Fibroblast of lung (primary cell): ENCODE measurements at places on chromosomes 11 and 22. TPM values are rescaled to one million over a fixed set of nuclear protein-coding genes. Genes with fewer than 3 reads are reported as not detected.

DNA sequence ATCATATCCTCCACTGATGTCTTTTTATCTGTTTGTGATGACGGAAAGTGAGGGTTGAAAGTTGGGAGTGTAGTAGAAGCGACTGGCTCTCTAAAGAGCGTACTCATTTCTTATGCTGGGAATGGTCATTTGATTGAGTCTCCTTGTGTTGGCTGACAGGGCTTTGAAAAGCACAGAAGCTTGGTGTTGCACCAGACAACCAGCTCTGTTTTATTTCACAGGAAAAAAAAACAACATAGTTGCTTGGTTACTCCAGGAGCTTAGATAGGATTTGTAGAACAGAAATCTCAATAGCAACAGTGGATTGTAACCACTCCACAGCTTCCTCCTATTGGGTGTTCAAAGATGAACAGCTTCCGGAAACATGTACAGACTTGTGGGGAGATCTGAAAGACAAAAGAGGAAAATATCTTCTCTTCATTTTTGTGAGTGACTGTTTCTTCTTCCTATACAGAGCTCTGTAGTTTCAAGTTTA lies 2.7 kb downstream of the RBM14 start:
- peak; percentile 75 for DNase-seq
- peak overlapping the region; percentile 97 for H3K27ac ChIP-seq
- no peaks in the 10 kb centered on the region for H3K27me3 ChIP-seq
- peaks cover 7% of the 10 kb centered on the region for H3K36me3 ChIP-seq
- no peaks in the 10 kb centered on the region for H3K4me1 ChIP-seq

- DNase-seq = no peak
- peaks cover 30% of the 10 kb centered on the region for H3K27me3 ChIP-seq
- no peak overlapping the region for H3K27ac ChIP-seq
- H3K4me1 ChIP-seq = no peaks in the 10 kb centered on the region
- H3K4me3 ChIP-seq = no peak overlapping the region
Measured at GRCh38 chr11:75073459-75074190, 23.1 kb downstream of the OR2AT4 start.

- H3K27me3 ChIP-seq = no peaks in the 10 kb centered on the region
- no peak for DNase-seq
- H3K4me1 ChIP-seq = no peaks in the 10 kb centered on the region
- H3K4me3 ChIP-seq = no peak overlapping the region
- no peaks in the 10 kb centered on the region for H3K36me3 ChIP-seq
Measured at GRCh38 chr11:110141812-110142211, 48.6 kb downstream of the ZC3H12C start.

Gene FAM227A
- 0.66 and 0.77 TPM in 2 replicates for total RNA-seq

Gene SCUBE1
- total RNA-seq = 0.17 and 0.51 TPM in 2 replicates

Gene ST13
- total RNA-seq = 239 and 293 TPM in 2 replicates

Gene KLHL35
- 1.3 and 1.8 TPM in 2 replicates for total RNA-seq

DNA sequence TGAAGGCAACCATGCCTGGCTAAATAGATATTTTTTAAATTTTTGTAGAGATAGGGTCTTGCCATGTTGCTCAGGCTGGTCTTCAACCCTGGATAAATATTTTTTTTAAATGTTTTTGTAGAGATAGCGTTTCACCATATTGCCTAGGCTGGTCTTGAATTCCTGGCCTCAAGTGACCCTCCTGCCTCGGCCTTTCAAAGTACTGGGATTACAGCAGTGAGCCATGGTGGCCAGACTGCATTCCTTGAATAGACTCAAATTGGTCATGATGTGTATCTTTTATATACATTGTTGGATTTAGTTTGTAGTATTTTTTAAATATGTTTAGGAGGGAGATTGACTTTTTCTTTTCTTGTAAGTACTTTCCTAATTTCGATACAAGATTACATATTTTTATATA lies 325.7 kb upstream of the C11orf87 start:
- H3K4me3 ChIP-seq = no peak overlapping the region
- H3K4me1 ChIP-seq = no peaks in the 10 kb centered on the region
- H3K27me3 ChIP-seq = no peaks in the 10 kb centered on the region
- H3K36me3 ChIP-seq = no peaks in the 10 kb centered on the region
- H3K27ac ChIP-seq = no peak overlapping the region
